ENCODE measurements at places on chromosomes 5 and 9.

- peak; percentile 74 for DNase-seq
Observed at GRCh38 chr9:105245029-105245890, 809 bp downstream of the SLC44A1 start.

DNA sequence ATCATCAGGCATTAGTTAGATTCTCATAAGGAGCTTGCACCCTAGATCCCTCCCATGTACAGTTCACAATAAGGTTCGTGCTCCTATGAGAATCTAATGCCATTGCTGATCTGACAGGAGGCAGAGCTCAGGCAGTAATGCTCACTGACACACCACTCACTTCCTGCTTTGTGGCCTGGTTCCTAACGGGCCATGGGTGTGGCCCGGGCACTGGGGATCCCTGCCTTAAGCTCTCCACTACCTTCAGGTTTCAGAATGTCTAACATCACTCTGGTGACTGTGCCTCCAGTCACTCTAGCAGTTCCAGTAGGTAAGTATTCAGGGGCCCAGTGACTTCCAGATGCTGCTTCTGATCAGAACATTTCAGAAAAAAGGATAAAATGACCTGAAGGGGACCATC, 152.4 kb downstream of the LRRC70 start:
- no peak for DNase-seq

GRCh38 chr9:113540466-113540865, 76.9 kb downstream of the RGS3 start:
- no peak for DNase-seq

GRCh38 chr5:16609412-16609811, 7.4 kb downstream of the RETREG1 start:
- DNase-seq: no peak

- DNase-seq: no peak
Observed at GRCh38 chr9:134983074-134983473, 65.4 kb upstream of the FCN1 start.

DNA sequence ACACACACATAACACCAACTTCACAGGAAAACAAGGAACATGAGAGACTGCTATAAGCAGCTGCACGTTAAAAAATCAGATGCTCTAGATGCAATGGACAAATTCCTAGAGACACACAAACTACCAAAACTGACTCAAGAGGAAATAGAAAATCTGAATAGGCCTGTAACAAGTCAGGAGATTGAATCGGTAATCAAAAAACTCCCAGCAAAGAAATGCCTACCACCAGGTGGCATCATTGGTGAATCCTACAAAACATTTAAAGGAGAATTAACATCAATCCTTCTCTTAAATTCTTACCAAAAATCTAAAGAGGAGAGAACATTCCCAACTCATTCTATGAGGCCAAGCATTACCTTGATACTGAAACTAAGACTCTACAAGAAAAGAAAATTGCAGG, 54.9 kb downstream of the NDST1 start:
- DNase-seq: no peak

- DNase-seq: no peak
Observed at GRCh38 chr9:93809204-93809940, 145.8 kb downstream of the BARX1 start.

GRCh38 chr9:134179918-134180785, 15.8 kb upstream of the RNU6ATAC start:
- no peak for DNase-seq

DNA sequence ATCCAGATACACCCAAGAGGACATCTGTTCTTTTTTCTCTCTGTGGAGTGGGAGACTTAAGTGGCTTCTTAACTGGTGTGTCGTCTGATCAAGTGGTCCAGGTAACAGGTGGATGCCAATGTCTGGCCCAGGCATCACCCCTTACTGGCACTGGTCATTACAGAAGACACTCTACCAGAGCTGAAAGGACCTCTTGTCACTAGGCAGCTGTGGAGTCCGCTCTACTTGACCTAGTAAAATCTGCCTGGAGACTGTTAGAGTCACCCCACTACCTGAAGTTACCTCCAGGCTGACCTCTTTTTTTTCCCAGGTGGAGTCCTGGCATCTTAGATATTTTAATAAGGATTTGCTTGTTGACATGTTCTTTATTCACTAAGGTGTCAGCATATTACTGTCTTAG, 22.5 kb downstream of the FXN start:
- no peak for DNase-seq

DNA sequence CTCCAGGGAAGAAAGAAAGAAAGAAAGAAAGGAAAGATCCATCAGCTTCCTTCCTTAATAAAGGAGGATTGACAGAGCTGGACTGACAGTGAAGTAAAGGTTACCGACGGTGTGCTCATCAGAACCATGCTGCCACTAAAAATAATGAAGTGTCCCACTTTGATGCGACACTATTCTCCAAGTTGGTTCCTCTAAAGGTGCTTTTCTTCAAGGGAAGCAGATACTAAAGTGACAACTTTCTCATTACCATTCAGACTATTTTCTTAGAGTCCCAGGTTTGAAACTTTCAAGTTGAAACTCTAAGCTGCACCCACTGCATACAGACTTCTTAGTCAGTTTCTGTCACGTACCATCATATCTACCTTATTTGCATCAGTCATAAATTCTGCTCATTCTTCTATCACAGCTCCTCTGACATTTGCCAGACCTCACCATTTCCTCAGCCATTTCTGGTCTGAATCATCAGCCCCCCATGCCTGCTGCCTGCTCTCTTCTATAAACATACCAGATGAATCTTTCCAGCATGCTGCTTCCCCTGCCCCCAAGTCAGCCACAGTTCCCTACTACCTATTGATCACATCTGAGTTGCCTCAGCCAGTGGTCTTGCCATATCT, 177.6 kb downstream of the DEPDC1B start:
- no peak for DNase-seq

DNA sequence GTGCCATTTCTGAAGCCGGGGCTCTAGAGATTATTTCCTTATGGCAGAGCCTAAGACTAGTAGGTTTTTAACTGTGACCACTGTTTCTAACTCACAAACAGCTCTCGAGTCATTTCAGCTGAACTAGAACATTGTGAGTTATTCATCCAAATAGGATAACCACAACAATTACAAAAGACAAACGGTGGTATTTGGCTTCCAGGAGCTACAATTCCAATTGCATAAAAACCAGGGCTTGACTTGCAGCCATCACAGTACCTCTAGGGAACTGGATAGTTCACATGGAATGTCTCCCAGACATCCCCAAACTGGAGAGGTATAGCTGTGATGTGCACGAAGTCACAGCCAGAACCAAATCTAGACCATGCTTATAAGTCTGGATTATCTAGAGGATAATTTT, 224.8 kb downstream of the FAM114A2 start:
- DNase-seq: no peak

- DNase-seq: no peak
Observed at GRCh38 chr5:149411738-149412519, 32.8 kb upstream of the IL17B start.

Measured in cerebellum (tissue), 4 donors.